ENCODE measurements at places on chromosomes 2 and 18.
A peak's percentile ranks its signal among the peaks of the same experiment; 100 is the strongest.

DNA sequence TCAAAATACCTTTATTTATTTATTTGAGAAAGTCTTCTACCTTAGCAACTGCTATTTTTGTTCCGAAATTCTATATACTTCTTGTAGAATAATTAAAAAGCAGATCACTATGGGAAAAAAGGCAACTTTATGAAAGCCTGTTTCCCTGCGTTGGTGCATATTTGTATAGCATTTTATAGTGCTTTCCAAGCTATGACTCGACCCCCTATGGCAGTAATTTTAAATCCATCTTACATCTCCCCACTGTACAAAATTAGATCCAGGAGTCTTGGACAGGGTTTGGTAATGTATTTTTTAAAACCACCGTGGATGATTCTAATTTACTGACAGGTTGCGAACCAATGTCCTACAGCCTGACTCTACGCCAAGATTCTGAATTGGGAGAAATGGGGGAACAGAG, 10.1 kb downstream of the TANK start:
- no peak for DNase-seq

DNA sequence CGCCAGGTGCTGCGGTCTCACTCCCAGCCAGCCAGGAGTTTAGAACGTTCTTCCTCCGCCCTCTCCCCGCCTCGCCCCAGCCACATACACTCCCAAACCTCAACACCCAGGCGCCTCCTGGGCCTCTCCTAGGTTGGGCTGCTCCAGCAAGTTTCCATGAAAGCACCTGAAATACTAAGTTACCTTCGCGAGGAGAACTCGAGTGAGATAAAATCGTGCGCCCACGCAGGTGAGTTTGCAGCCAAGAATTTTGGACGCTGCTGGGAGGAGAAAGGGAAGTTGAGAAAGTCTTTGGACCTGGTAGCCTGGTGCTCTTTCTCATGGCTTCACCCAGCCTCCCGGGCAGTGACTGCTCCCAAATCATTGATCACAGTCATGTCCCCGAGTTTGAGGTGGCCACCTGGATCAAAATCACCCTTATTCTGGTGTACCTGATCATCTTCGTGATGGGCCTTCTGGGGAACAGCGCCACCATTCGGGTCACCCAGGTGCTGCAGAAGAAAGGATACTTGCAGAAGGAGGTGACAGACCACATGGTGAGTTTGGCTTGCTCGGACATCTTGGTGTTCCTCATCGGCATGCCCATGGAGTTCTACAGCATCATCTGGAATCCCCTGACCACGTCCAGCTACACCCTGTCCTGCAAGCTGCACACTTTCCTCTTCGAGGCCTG, at the start of gene GPR39:
TSS of gene GPR39 (plus strand) at position 83 of the 673 bp plus-strand sequence.
- DNase-seq, result no peak

DNA sequence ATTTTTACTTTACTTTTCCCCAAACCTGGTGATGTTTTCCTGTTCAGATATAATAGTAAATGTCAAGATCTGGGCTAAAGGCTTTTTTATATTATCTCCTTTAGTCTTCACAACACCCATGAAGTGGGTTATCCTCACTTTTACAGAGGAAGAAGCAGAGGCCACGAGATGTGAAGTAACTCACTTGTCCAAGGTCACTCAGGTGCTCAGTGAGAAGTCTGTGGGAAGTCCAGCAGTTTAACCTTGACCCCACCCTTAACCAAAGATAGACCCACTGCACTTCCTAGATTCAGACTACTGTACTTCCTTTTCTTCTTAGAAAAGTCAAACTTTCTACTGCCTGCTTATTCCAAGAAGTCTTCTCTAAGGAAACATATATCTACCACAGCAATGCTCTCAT, 56.3 kb upstream of the STAT1 start:
- DNase-seq, result no peak

GRCh38 chr2:10933700-10934225, 22.0 kb downstream of the KCNF1 start:
- DNase-seq, result no peak

DNA sequence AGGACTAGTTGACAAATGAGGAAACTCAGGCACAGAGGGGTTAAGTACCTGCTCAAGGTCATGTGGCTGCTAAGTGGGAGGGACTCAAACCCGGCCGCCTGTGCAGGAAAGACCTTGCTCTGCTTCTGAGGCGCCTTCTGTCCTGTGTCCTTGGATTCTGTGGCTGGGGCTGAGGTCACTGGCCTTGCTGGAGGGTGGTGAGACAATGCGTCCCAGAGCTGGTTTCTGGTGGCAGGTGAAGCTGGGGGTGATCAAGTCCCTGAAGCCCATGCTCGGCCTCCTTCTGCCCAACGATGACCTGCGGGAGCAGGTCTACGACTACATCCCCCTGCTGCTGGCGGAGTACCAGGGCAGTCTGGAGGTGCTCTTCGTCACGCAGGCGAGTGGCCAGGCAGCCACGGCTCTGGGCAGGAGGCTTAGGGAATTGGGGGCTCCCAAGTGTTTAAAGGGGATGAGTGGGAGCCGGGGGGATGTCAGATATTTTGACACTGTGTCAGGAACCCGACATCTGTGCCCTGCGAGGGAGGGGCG, 16.1 kb downstream of the MROH2A start:
- DNase-seq, result no peak

GRCh38 chr2:85718009-85718391, 23.8 kb downstream of the GNLY start:
- no peak for DNase-seq

DNA sequence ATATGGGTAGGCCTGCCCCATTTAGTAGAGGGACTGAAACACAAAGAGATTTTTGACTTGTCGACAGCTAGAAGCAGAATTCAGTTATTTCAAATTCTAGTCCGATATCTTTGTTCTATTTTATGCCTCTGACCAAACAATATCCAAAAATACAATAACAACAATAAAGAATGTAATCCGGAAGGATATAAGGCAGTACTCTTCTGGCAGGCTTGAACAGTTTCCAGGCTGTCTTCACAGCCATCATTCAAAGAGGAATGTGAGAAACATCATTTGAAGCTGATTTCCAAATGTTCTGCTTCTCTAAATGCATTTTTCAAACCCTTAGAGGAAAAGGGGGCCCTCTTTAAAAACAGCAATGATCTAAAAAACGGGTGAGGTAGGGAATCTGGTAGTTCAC, 36.7 kb upstream of the SPTBN1 start:
- no peak for DNase-seq

GRCh38 chr2:2757764-2758163, 426.7 kb upstream of the MYT1L start:
- DNase-seq, result peak; percentile 19

GRCh38 chr2:210007895-210008294, 5.5 kb downstream of the RPE start:
- DNase-seq, result no peak

GRCh38 chr2:172442072-172442895, 14.9 kb downstream of the ITGA6 start:
- no peak for DNase-seq

DNA sequence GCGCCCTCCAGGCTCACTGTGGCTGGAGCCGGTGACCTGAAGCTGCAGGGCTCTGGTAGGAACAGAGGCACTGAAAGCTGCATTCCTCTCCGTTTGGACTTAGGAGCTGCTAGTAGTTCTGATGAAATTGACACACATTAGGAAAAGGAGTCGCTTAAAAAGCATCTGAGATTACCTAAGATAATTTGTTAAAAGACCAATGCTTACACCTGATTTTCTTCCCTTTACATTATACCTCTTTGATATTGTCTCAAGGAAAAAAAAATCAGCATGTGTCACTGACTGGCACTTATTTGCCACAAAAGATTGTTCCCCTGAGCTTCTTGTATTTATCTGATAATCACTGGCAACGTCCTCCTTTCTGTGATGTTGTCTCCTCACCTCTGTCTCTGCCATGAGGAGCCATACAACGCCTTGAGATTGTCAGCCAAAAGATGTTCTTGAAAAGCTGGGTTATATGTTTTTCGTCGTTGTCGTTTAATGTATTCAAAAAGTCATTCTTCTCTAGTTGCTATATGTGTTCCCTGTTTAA, 618 bp upstream of the CHN1 start:
- DNase-seq, result no peak

DNA sequence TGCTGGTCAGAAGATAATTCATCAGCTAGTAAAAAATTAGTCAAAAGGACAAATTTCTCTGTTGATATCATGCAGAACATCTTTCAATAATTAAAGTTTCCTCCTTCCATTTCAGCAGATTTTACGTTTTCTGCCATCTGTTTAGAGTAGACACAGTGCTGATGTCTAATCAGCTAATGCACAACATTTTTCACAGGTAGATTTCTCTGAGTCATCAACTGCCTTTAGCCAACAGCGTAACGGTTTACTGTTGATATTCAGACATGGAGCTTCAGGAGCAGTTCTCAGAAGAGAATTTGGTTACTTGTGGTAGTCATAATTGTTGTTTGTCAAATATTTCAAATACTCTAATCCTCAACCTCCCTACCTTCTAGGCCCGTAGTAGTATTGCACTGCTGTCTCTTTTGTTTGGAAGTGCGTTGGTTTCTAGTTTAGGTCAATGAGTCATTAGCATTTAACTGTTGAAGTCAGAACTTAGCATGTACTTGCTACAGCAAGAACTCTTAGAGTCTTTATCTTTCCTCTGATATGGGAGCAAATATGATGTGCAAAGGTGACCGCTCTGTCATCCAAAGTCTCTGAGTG, 86.8 kb upstream of the TFPI start:
- DNase-seq, result no peak

DNA sequence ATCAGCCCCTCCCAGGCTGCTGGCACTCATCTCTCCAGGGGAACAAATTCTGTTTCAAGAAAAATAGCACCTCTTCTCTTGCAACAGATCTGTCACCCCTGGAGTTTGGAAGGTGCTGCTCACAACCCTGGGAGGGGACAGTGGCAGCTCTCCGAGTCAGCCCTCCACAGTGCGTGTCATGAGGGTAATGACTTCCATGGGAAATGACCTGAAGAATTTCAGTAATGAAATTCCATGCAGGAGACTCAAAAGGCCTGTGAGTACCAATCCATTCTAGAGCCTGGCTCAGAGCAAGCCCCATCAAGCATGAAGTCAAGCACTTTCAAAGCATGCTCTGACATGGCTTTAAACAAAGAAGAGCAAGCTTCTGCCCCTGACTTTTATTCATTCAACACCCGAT, 276.3 kb upstream of the PARD3B start:
- DNase-seq, result no peak

DNA sequence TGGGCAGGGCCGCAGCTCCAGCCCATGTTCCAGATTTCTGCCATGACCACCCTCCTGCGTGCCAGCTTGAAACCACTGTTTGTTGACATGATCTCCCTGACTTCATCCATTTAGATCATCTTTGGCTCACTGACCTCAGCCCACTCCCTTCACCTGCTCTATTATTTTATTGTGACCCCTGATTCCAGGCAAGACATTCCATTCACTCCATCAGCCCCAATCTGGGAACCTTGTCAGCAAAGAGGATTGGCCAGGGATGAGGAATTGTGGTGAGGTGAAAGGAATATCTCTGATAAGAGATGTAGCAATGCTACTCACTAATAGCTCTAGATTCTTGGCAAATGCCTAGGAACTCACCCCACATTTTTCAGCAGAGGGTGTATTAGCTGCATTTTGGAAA, 174.2 kb downstream of the TMEM247 start:
- no peak for DNase-seq

DNA sequence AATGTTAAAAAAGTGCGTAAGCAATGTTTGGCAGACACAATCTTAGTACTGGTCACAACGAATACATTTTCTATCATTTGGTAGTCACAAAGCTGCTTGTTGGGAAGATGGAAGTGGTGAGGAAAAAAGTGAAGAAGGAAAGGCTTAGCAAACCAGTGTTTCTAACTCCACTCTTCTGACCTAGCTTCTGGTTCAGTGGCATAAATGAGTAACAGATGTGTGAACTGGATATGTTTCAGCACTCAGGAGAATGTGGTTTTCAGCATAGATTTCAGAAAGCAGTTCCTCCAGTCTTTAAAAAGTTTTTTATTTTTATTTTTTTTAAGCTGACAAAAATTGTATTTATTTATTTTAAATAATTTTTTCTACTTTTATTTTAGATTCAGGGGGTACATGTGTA, 357.1 kb downstream of the CPS1 start:
- DNase-seq, result no peak

DNA sequence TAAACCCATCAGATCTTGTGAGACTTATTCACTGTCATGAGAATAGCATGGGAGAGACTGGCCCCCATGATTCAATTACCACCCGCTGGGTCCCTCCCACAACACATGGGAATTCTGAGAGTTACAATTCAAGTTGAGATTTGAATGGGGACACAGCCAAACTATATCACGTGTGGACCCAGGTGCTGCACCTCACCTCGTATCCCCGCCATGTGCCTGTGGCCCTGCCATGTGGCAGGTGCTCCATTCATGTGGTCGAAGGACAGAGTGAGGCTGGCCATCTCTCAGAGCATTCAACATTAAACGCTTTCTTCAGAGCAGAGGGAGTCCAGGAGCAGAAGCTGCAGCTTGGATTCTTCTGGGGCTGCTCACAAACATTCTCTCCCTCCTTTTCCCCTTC, 32.3 kb downstream of the MROH2A start:
- DNase-seq, result no peak

DNA sequence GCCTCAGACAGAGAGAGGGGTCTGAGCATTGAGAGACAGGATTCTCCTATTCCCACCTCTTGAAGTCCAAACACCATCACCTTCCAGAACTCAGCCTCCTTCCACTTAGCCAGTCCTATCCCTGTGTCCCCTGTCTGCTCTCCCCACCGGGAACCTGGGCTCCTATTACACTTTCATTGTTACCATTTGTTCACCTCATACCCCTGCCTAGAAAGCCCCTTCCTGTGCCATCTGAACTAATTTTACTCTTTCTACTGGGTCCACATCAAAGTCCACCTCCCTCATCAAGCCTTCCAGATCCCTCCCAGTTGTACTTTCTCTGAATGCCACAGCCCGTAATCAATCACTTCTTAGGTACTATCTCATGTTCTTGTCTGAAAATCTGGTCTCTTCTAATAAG, 220.6 kb downstream of the ZBTB7C start:
- DNase-seq, result no peak

DNA sequence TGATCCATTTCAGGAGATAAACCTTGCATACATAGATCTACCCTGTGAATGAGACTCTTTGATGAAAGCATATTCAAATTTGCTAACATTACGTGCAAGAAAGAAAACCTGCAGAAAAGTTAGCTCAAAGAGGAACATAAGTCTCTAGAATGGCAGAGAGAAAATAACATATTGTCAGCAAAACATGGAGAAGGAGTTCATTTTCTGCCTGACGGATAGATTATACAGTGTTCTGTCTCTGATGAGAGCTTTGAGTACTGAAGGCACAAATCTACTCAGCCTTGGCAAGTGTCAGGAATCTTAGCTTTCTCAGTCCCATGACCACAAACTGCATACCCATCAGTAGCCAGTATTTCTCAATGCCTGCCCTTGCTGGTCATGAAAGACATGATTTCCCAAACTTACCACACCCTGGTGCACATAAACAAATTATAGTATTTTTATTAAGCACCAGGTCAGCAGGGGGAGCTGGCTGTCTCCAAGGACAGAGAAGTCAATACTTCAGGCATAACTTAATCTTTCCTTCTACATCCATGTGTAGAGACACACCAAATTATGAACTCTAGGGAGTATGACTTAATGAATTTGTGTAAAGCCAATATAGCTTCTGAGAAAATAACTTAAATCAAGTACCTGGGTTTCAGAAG, 401.2 kb upstream of the SOX11 start:
- no peak for DNase-seq

GRCh38 chr2:15146960-15147359, 414.2 kb downstream of the NBAS start:
- DNase-seq, result no peak
